Stimulated activated naive CD8-positive, alpha-beta T cell treated with anti-CD3 and anti-CD28 coated beads, Interleukin-15, amount 100 ng/mL, for 72 hours (primary cell): ENCODE measurements at places on chromosomes 12 and 14.

GRCh38 chr12:52351196-52352059 lies 15.9 kb downstream of the KRT85 start:
- peak; percentile 61 for DNase-seq

DNA sequence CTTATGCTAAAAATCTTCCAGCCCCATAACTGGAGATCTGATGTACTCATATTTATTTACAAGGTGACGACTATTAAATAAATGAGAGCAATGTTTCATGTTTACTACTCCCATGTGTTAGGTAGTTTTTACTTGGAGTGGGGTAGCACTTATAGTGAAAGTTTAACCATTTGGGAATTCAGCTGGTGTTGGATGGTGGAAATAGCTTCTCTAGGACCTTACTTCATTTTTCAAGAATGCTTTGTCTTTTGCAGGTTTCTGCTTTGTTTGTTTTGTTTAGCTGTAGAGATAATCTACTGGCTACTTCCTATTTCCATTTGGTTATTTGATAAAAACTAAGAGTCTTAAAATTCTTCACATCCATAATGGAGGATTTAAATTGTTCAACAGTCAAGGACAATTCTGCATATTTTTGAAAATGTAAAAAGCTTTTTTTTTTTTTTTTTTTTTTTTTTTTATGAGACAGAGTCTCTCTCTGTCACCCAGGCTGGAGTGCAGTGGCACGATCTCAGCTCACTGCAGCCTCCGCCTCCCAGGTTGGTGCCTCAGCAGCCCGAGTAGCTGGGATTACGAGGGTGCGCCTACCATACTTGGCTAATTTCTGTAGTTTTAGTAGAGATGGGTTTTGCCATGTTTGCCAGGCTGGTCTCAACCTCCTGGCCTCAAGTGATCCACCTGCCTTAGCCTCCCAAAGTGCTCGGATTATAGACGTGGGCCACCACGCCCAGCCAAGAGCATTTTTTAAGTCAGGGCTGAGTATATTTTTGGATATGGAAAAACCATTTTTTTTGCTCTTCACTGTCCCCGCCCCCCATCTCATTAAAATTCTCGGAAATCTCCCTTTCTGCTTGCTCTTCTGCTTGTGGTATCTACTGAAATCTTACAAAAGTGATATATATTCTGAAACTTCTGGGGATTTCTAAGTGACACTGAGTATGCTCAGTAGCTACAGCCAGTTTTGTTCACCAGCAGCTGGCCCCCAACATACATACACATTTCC lies 1.4 kb upstream of the ABCD2 start:
- peak; percentile 67 for DNase-seq

GRCh38 chr14:97453991-97454390 lies 656.8 kb downstream of the VRK1 start:
- no peak for DNase-seq

DNA sequence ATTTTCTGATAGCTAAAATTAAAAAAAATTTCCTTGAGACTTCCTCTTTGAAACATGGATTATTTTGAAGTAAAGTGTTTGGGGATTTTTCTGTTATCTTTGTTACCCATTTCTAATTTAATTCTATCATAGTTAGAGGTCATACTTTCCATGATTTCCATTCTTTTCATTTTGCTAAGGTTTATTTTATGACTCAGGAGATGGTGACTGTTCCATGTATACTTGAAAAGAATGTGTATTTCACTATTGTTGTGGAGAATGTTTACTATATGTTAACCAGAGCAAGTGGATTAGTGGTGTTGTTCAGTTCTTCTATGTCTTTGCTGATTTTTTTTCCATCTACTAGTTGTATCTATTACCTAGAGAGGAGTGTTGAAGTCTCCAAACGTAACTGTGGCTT lies 250.5 kb upstream of the PELI2 start:
- no peak for DNase-seq

DNA sequence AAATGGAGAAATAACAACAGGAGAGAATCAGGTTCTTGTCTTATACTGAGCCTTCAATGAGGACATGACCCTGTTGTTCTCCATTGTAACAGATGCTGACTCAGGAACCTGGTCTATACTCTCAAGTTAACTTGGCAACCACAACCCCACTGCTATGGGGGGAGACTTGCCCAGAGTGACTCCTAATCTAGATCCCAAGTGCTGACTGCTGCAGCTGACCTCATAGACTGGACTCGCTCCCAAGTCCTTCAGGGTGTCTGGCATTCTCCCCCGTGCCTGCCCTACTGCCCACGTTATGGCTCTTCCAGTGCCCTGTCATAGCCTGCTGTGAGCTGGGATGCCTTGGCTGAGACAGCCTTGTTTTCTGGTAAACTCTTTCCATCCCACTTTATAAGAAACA lies 37.1 kb downstream of the NID2 start:
- DNase-seq, result no peak

DNA sequence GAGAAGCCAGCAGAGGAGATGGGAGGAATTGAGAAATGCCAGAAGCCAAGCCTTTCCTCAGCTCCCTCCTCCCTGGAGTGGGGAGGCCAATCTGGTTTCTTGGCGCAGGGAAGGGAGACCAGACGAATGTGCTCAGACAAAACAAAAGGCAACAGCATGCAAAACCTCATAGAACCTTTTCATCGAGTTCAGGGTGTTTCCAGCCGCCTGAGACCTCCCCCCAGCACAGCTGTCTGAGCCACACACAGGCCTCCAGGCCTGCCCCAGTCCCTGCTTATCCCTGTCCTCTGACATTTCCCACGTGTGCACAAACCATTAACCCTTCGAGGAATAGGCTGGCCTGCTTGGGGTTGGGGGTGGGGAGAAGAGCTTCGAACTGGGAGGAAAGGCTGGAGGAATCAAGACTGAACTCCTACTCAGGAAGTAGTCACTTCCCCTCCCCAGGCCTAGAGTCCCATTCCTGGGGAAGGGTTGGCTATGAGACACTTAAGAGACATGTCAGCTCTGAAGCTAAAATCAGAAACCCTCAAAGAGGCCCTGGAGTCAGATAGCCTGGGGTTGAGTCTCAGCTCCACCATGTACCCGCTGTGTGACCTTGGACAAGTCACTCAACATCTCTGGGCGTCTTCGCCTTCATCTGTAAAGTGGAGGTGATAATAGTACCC lies 10.7 kb downstream of the TBX3 start:
- DNase-seq, result no peak

DNA sequence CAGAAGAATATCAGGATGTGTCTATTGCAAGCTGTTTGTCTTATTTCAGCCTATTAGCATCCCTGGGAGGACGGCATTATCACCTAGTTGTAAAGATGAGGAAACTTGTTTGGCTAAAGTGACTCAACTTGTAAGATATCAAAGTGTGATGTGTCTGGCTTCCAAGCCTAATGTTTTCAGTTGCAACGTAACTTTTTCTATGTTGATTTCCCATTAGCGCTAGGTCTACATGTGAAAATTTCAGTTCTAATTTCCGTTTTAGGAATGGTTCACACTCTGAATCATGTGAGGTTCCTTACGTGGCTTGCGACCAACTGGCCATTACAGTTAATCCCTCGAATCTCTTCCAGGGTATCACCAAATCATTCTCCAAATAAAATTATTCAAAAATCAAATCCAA lies 58.0 kb downstream of the LLPH start:
- no peak for DNase-seq

DNA sequence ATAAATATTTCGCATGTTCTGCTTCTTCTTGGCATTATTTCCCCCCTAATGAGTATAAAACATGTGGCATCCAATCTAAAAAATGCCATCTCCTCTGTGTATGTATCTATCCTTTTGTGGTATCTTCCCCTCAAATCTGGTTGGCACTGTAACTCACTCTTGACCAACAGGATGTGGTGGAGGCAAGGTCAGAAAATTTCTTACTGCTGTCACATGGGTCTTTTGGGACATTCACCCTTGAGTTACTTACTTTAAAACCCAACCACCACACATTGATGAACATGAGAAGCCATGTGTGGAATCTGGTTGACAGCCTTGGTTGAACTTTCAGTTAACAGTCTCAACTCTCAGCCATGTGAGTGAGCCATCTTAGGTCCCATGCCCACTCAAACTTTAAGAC lies 516.9 kb downstream of the SLC16A7 start:
- DNase-seq, result no peak

DNA sequence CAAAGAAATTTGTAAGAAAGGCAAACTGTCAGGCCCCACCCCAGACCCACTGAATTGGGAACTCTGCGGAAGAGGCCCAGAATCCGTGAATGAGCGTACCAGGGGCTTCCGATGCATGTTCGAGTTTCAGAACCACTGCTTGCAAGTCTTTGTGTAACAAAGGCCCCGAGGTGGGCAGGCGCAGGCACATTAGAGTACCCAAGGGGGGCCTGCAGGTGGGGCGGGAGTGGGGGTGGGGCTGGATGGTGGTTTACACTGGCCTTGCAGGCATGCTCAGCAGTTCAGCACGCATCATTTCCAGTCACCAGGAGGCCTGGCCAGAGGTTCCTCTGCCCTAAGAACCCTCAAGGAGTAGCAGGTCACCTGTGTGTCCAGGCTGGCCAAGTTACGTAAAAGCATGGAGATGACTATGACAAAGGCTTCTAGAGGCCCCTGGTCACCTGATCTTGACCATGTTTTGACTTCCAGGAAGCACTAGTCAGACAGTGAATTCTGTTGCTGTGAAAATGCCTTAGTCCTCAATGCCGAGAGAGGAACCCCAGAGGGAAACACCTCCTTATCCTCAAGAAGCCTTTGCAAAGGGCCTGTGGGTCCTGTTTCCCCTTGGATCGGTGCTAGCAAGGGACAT lies 33.2 kb upstream of the IRF2BPL start:
- no peak for DNase-seq

DNA sequence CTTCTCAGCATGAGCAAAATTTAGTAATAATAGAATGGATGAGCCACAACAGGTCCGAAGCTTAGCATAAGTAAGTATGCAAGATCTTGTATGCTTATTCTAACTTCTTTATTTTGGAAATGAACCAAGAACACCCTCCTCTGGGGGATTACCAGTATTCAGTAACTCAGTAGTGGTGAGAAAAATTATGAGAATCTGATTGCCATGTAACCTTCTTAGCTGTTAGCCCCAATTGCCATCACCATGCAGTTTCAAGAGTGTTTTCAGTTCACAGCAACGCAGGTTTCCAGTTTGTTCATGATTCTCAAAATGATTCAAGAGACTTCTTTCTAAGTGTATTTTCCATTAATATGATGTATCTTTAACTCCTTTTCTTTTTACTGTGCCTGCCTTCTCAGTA lies 1507.6 kb upstream of the SEL1L start:
- DNase-seq, result no peak

GRCh38 chr14:60803871-60804270 lies 69.3 kb downstream of the MNAT1 start:
- no peak for DNase-seq

DNA sequence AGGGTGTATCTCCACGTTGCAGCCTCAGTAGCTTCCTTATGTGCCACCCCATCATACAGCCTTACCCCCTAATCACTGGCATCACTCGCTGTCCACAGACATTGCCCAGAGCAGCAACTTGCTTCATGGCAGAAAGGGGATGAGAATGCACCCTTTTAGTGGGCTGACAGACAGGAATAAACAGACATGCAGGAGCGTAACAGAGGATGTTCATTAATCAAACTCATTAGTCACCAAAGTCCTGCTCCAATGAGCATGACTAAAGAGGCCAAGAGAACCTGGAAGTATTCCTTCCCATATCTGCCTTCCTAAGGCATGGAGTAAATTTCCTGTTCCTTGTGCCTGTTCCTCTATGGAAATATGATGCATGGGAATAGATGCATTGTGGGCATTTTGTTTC lies 197.0 kb downstream of the PHLDA1 start:
- DNase-seq, result no peak

GRCh38 chr14:31336646-31337045 lies 83.7 kb downstream of the HEATR5A start:
- no peak for DNase-seq

DNA sequence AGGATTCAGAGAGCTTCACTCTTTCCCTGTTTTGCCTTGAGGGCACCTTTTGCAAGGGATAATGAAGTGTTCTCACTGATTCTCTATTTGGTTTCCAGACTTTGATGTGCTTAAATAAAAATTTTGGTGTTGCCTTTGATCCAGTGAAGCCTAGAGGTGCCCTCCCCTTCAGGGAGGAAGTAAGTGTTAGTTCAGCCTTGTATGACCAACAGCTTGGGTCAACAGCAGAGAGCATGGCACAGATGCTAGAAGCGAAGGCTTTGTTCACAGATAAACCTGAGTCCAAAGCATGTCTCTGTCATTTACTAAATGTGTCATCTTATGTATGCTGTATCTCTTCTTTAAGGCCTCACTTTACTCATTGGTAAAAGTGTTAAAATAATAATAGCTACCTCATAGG lies 52.8 kb upstream of the STXBP6 start:
- no peak for DNase-seq

GRCh38 chr12:113090740-113091139 lies 34.2 kb downstream of the DTX1 start:
- DNase-seq, result no peak

- no peak for DNase-seq
These were observed 82.7 kb upstream of the GPR68 start for GRCh38 chr14:91327250-91327595.

- no peak for DNase-seq
These were observed 135.6 kb upstream of the HIF1A start for GRCh38 chr14:61559641-61560201.

GRCh38 chr12:109275173-109275572 lies 33.9 kb downstream of the FOXN4 start:
- DNase-seq, result no peak

GRCh38 chr14:64542836-64543201 lies 2.3 kb downstream of the HSPA2 start:
- DNase-seq, result no peak

DNA sequence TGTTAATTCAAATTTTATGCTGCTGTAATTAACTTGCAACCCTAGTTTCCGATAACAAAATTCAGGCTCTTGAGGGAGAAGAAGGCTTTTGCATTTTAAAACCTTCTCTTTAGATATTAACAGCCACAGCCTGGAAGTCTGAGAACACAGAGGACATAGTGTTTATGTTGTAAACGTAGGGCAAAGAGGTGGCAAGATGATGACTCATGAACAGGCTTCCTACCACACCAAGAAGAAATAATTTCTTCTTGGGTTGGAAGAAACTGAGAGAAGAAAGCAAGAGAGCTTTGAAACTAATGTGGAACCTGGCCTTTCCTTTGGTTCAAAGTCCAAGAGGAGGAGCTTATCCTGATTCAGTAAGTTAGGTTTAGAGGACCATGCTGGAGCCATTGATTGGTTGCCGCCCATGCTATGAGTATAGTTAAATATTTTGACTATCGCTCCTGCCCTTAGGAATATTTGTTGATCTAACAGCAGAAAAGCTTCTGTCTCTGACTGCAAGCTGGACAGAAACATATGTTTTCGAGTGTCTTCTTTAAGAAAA lies 31.8 kb downstream of the CCDC198 start:
- no peak for DNase-seq
